ENCODE measurements at places on chromosomes 16 and 17. TPM values are rescaled to one million over a fixed set of nuclear protein-coding genes. Genes with fewer than 3 reads are reported as not detected.

The FAM117A gene
- 12.8 TPM for total RNA-seq

The GRIN2C gene
- 2.2 TPM for total RNA-seq

The TNP2 gene
- total RNA-seq: not detected

- H3K36me3 ChIP-seq: peaks cover 45% of the 10 kb centered on the region
- no peaks in the 10 kb centered on the region for H3K27me3 ChIP-seq
- H3K4me1 ChIP-seq: no peaks in the 10 kb centered on the region
- H3K4me3 ChIP-seq: no peak overlapping the region
- H3K27ac ChIP-seq: no peak overlapping the region
Observed at GRCh38 chr17:68522266-68522665, 10.0 kb downstream of the PRKAR1A start.

GRCh38 chr17:77424585-77425344, 284.0 kb downstream of the SEC14L1 start:
- H3K36me3 ChIP-seq: no peaks in the 10 kb centered on the region
- DNase-seq: no peak
- H3K27me3 ChIP-seq: no peaks in the 10 kb centered on the region
- no peak overlapping the region for H3K27ac ChIP-seq

GRCh38 chr16:72256398-72257066, 84.6 kb upstream of the PMFBP1 start:
- no peak overlapping the region for H3K4me3 ChIP-seq
- H3K36me3 ChIP-seq: no peaks in the 10 kb centered on the region
- no peak overlapping the region for H3K27ac ChIP-seq
- no peak for DNase-seq
- no peaks in the 10 kb centered on the region for H3K4me1 ChIP-seq

The SDR42E2 gene
- 0.27 TPM for total RNA-seq

GRCh38 chr17:81702934-81703746, at the start of gene MRPL12:
MRPL12 (plus strand) TSS chr17:81703367; CDS start chr17:81703502, 135 bp downstream.
- peak; percentile 90 for DNase-seq
- H3K4me1 ChIP-seq: peaks cover 13% of the 10 kb centered on the region
- H3K36me3 ChIP-seq: peaks cover 60% of the 10 kb centered on the region

DNA sequence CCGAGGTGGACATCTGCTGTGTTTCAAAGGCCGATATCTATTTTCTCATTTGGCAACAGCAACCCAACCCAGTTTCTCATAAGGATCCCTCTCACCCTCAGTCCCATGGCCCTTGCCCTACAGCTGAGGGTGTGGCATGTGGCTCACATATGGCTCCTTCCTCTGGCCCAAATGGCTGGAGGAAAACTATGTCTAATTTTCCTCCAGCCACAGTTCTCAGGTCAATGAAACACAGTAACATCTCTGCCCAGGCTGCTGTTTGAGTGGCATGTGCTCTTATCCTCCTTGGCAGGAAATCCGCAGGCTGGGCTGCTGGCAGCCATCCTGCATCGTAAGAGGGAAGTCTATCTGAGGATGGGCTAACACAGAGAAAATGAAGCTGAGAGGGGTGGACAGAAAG, 24.1 kb downstream of the SERPINF1 start:
- H3K36me3 ChIP-seq: peaks cover 7% of the 10 kb centered on the region
- no peaks in the 10 kb centered on the region for H3K27me3 ChIP-seq

- H3K27me3 ChIP-seq: no peaks in the 10 kb centered on the region
- 0 out of 2 replicates have a peak, but pooled peaks cover 4% of the 10 kb centered on the region for H3K4me1 ChIP-seq
- H3K4me3 ChIP-seq: no peak overlapping the region
- no peaks in the 10 kb centered on the region for H3K36me3 ChIP-seq
- no peak for DNase-seq
- H3K27ac ChIP-seq: no peak overlapping the region
Observed at GRCh38 chr16:27174007-27174406, 29.3 kb upstream of the KDM8 start.

The C16orf82 gene
- not detected for total RNA-seq

GRCh38 chr16:22721511-22722100, 92.4 kb upstream of the HS3ST2 start:
- H3K27ac ChIP-seq: no peak overlapping the region
- peaks cover 7% of the 10 kb centered on the region for H3K27me3 ChIP-seq
- H3K36me3 ChIP-seq: no peaks in the 10 kb centered on the region
- no peaks in the 10 kb centered on the region for H3K4me1 ChIP-seq

- no peak overlapping the region for H3K27ac ChIP-seq
- DNase-seq: no peak
- no peaks in the 10 kb centered on the region for H3K27me3 ChIP-seq
- no peaks in the 10 kb centered on the region for H3K4me1 ChIP-seq
- H3K4me3 ChIP-seq: no peak overlapping the region
Observed at GRCh38 chr17:6589266-6589946, 33.1 kb upstream of the PITPNM3 start.

GRCh38 chr17:38451840-38452529, 23.7 kb downstream of the ARHGAP23 start:
- no peaks in the 10 kb centered on the region for H3K27me3 ChIP-seq
- H3K27ac ChIP-seq: peak overlapping the region; percentile 73
- H3K4me1 ChIP-seq: peaks cover 85% of the 10 kb centered on the region
- 0 out of 2 replicates have a peak overlapping the region, but pooled peaks have one; percentile 9 for H3K4me3 ChIP-seq

The SCRN2 gene
- 53.2 TPM for total RNA-seq

DNA sequence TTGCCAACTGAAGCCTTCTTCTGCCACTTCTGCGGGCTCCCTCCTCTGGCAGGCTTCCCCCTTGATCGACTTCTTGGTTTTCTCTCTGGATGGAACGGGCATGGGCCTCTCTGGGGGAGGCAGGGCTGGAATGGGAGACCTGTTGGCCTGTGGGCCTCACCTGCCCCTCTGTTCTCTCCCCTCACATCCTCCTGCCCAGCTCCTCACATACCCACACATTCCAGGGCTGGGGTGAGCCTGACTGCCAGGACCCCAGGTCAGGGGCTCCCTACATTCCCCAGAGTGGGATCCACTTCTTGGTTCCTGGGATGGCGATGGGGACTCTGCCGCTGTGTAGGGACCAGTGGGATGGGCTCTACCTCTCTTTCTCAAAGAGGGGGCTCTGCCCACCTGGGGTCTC, 6.5 kb upstream of the LASP1NB start:
- no peak overlapping the region for H3K27ac ChIP-seq
- no peak overlapping the region for H3K4me3 ChIP-seq
- H3K36me3 ChIP-seq: peaks cover 8% of the 10 kb centered on the region
- DNase-seq: no peak
- peaks cover 6% of the 10 kb centered on the region for H3K4me1 ChIP-seq
- H3K27me3 ChIP-seq: no peaks in the 10 kb centered on the region

DNA sequence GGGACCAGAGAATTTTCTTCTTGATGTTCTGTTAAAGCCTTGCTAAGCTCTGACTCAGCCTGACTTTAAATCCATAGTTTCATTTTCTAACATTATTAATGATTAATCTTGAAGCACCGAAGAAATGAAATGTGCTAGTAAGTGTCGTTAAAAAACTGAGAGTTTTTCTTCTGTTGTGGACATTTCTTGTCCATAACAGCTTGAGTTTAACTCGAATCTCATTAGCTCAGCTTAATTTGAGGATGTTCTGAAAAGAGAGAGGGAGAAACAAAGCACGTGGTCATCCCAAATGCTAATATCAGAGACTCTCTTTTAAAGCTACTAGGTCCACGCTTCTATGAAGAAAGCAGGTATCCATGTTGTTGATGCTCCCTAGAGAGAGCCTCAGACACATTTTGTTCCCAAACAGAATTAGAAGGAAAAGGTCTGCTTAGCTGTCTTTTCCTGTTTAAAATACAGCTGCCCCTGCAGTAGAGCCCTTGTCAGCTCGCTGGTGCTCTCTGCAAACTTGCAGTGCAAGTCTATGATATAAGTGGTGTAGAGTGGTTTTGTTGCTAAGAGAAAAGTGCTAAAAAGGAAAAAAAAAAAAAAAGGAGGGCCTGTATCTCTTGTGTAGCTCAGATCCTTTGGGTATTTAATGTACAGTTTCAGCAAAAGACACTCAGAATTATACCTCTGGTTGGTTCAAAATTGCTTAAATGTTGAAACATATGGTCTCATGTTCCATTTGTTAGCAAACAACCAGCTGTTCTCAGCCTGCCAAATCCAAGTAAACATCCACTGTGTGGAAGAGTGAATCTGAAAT, 191.1 kb upstream of the TBX2 start:
- no peaks in the 10 kb centered on the region for H3K4me1 ChIP-seq
- H3K4me3 ChIP-seq: no peak overlapping the region
- H3K27ac ChIP-seq: no peak overlapping the region
- H3K36me3 ChIP-seq: no peaks in the 10 kb centered on the region

GRCh38 chr16:79134300-79134699, 466.2 kb downstream of the MAF start:
- H3K27ac ChIP-seq: no peak overlapping the region
- no peaks in the 10 kb centered on the region for H3K36me3 ChIP-seq
- no peaks in the 10 kb centered on the region for H3K27me3 ChIP-seq
- no peak for DNase-seq
- H3K4me1 ChIP-seq: no peaks in the 10 kb centered on the region

GRCh38 chr17:50620858-50621257, 13.8 kb upstream of the ABCC3 start:
- H3K27me3 ChIP-seq: no peaks in the 10 kb centered on the region
- no peak overlapping the region for H3K4me3 ChIP-seq
- H3K36me3 ChIP-seq: no peaks in the 10 kb centered on the region
- no peaks in the 10 kb centered on the region for H3K4me1 ChIP-seq

GRCh38 chr17:54307351-54307750, 484.6 kb downstream of the KIF2B start:
- H3K4me3 ChIP-seq: no peak overlapping the region
- DNase-seq: no peak
- no peak overlapping the region for H3K27ac ChIP-seq
- H3K4me1 ChIP-seq: no peaks in the 10 kb centered on the region
- H3K27me3 ChIP-seq: no peaks in the 10 kb centered on the region
- no peaks in the 10 kb centered on the region for H3K36me3 ChIP-seq

- no peaks in the 10 kb centered on the region for H3K27me3 ChIP-seq
- no peaks in the 10 kb centered on the region for H3K36me3 ChIP-seq
- H3K4me3 ChIP-seq: no peak overlapping the region
- peaks cover 10% of the 10 kb centered on the region for H3K4me1 ChIP-seq
- no peak overlapping the region for H3K27ac ChIP-seq
Observed at GRCh38 chr16:2734844-2735515, 15.0 kb upstream of the PRSS27 start.

- no peak overlapping the region for H3K27ac ChIP-seq
- DNase-seq: no peak
- no peaks in the 10 kb centered on the region for H3K36me3 ChIP-seq
- H3K4me1 ChIP-seq: no peaks in the 10 kb centered on the region
- H3K4me3 ChIP-seq: no peak overlapping the region
Observed at GRCh38 chr16:55982597-55982996, 107.4 kb upstream of the CES5A start.

The SDK2 gene
- 0.10 TPM for total RNA-seq

The PRCD gene
- not detected for total RNA-seq

DNA sequence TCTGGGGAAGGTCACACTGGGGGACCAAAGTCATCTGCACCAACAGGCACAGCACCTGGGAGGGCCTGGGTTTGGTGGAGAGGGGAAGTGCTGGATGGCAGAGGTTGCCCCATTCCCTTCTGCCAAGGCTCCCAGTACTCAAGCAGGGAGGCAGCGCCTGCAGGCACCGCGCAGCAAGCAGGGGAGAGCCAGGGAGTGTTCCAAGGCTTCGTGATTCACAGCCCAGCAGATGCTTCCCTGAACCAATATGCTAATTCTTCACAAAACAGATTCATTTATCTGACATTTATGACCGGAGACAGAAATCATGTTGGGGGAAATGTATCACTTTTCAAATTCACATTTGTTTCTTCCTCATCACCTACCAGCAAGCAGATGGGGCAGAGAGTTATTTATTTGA, 13.4 kb upstream of the CDH5 start:
- DNase-seq: no peak
- H3K4me1 ChIP-seq: peaks cover 10% of the 10 kb centered on the region
- H3K4me3 ChIP-seq: no peak overlapping the region
- H3K27ac ChIP-seq: no peak overlapping the region
- H3K36me3 ChIP-seq: no peaks in the 10 kb centered on the region
- H3K27me3 ChIP-seq: peaks cover 33% of the 10 kb centered on the region

GRCh38 chr17:81722184-81723120, 10.4 kb downstream of the SLC25A10 start:
- peak overlapping the region; percentile 51 for H3K27ac ChIP-seq
- no peak for DNase-seq
- H3K36me3 ChIP-seq: peaks cover 4% of the 10 kb centered on the region
- no peaks in the 10 kb centered on the region for H3K27me3 ChIP-seq

DNA sequence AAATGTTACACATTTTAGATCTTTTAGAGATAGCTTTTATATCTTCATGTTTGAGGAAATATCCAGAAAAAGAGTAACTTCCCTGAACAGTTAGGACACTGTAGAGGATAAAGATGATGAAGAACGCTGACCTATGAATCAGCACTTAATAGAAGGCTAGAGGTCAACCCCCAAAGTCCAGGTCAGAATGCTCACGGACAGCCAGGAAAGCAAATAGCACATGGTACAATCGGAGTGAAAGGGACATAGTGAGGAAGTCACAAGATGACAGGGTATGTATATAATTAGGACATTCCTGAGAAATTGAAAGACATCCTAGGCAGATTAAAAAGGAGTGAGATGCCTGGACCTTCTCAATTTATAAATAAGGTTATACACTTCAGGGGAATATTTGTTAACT, 55.1 kb upstream of the CNTNAP4 start:
- H3K4me1 ChIP-seq: no peaks in the 10 kb centered on the region
- DNase-seq: no peak
- H3K27ac ChIP-seq: no peak overlapping the region

DNA sequence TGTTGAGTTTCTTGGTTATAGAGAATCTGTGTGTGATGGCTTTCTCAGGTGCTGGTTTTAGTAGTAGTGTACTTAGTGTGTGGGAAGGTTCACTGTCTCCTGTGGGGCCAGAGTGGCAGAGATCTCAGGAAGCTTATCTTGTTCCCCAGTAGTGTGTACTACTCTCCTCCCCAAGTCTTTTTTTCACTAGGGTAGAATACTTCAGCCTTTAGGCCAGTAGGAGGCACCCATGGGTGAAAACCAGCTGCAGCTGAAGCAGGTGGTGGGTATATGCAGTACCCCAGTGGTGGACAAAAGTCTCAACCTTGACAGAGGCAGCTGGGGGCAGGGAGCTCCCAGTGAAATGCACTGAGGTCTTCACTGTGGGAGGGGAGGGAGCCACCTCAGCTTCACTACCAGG, 109.9 kb downstream of the PHKB start:
- H3K4me1 ChIP-seq: peaks cover 7% of the 10 kb centered on the region
- H3K27me3 ChIP-seq: no peaks in the 10 kb centered on the region
- H3K27ac ChIP-seq: no peak overlapping the region
- H3K4me3 ChIP-seq: no peak overlapping the region
- H3K36me3 ChIP-seq: no peaks in the 10 kb centered on the region
- DNase-seq: no peak

DNA sequence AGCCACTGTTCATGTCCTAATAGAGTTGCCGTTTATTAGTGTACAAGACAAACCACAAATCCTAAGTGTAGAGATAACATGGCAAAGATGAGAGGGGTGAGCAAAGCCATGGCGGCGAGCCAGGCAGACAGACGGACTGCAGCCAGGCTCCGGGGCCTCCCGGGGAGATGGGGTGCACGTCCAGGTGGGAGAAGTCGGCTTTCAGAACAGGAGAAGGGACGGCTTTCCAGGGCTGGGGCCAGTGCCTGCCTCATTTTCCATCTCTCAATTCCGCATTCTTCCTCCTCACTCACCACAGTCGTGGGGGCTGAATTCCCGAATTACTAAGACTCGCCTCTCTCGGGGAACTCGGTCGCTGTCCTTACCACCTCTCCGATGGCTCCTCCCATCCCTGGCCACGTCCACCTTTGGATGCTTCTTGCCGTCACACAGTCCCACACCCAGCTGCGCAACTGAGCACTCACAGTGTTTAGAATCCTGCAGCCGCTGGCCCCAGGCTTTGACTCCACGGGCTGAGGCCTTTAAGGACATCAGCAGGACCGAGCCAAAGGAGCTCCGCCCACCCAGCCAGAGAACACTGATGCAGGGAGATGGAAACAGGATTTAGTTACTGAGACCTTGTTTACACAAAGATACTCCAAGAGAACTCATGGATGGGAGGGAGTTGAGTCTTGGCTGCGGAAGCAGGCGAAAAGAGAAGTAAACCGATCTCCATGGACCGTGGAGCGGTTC, 59.7 kb downstream of the RNF112 start:
- DNase-seq: no peak
- H3K4me3 ChIP-seq: no peak overlapping the region
- H3K4me1 ChIP-seq: no peaks in the 10 kb centered on the region
- H3K36me3 ChIP-seq: no peaks in the 10 kb centered on the region
